Stimulated activated naive CD4-positive, alpha-beta T cell (primary cell): ENCODE measurements at places on chromosomes 16 and 17.

- DNase-seq = no peak
These were observed 428 bp downstream of the TUFM start for GRCh38 chr16:28845761-28846079.

DNA sequence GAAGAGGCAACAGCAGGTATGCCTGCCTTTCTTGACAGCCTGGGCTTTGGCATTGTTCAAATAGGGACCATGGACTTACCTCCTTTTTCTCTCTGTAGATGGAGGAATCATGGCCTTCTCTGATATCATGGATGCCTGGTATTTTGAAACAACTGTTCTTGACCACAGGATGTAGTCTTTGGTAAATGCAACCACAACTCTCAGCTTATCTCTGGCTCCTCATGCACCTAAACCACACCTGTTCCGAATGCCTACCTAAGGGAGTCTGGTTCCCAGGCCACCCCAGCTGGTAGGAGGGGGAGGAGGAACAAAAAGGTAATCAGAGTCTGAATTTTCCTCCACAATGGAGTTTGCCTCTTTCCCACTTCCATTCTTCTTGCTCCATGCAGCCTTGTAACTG, 18.8 kb downstream of the CDK5RAP3 start:
- DNase-seq = no peak

DNA sequence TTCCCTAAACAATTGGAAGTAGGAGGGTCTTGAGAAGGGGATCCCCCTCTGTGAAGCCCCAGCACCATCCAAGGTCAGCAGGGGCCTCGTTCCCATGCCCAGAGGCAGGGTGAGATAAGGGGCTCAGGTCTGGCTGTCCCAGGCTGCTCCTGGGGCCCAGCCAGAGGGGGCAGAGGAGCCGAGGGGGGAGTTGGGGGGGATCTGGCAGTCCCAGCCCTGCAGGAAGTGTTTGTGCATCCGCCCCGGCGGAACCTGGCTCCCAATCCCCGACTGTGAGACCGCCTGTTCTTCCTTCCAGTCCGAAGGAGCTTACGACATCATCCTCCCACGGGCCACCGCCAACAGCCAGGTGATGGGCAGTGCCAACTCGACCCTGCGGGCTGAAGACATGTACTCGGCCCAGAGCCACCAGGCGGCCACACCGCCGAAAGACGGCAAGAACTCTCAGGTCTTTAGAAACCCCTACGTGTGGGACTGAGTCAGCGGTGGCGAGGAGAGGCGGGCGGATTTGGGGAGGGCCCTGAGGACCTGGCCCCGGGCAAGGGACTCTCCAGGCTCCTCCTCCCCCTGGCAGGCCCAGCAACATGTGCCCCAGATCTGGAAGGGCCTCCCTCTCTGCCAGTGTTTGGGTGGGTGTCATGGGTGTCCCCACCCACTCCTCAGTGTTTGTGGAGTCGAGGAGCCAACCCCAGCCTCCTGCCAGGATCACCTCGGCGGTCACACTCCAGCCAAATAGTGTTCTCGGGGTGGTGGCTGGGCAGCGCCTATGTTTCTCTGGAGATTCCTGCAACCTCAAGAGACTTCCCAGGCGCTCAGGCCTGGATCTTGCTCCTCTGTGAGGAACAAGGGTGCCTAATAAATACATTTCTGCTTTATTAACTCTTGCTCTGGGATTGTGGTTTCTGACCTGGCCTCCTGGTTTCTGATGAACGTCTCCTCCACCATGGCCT, 14.9 kb downstream of the GPRC5C start:
- DNase-seq = no peak

DNA sequence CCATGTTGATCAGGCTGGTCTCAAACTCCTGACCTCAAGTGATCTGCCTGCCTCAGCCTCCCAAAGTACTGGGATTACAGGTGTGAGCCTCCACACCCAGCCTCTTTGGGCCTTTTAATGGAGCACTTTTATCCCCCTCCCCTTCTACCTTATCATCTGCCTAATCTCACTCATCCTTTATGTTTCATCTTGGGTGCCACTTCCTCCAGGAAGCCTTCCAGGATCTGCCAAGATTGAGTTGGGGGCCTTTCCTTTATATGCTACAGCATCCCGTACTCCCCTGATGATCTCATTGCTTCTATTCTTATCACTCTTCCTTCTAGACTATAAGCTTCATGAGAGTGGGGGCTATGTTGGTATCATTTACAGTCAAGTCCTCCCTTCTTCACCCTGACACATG, 192.8 kb upstream of the WSCD1 start:
- no peak for DNase-seq
